ENCODE measurements at places on chromosomes 4 and X. TPM values are rescaled to one million over a fixed set of nuclear protein-coding genes. Genes with fewer than 3 reads are reported as not detected.

GRCh38 chrX:123749643-123750042, 16.8 kb upstream of the THOC2 start:
- no peak for DNase-seq

Gene SPANXC
- not detected for total RNA-seq

DNA sequence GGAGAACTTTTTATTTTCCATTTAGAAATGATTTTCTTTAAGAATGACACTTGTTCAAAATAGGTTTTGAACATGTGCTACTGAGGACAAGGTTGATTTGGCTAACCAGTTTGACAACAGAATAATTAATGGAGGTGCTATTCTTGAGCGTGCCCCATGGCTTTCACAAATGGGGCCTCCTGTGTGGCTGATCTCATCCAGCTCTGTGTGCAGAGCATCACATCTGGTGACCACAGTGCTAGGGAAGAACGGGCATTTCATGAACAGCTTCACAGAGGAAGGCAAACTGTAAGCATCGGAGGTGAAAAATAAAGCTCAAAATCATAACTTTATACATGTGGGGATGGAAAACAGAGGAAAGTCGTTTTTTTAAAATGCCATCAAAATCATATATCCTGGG, 148.6 kb downstream of the SOWAHB start:
- no peak for DNase-seq

- DNase-seq = no peak
Measured at GRCh38 chrX:113136836-113137235, 296.2 kb upstream of the AMOT start.

GRCh38 chr4:183832776-183833450, 72.2 kb upstream of the STOX2 start:
- DNase-seq = no peak

DNA sequence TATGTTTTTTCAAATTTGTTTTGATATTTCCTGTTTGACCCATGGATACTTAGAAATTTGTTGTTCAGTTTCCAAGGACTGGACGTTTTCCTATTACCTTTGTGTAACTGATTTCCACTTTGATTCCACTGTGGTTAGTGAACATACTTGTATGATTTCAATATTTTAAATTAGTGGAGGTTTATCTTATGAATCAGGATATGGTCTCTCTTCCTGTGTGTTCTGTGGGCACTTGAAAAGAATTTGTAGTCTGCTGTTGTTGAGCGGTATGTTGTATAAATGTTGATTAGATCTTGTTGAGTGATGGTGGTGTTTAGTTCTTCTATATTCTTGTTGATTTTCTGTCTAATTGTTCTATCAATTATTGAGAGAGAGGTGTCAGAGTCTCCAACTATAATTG, 21.2 kb upstream of the LAMTOR3 start:
- no peak for DNase-seq

Gene CDS1
- total RNA-seq = 3.8 TPM

DNA sequence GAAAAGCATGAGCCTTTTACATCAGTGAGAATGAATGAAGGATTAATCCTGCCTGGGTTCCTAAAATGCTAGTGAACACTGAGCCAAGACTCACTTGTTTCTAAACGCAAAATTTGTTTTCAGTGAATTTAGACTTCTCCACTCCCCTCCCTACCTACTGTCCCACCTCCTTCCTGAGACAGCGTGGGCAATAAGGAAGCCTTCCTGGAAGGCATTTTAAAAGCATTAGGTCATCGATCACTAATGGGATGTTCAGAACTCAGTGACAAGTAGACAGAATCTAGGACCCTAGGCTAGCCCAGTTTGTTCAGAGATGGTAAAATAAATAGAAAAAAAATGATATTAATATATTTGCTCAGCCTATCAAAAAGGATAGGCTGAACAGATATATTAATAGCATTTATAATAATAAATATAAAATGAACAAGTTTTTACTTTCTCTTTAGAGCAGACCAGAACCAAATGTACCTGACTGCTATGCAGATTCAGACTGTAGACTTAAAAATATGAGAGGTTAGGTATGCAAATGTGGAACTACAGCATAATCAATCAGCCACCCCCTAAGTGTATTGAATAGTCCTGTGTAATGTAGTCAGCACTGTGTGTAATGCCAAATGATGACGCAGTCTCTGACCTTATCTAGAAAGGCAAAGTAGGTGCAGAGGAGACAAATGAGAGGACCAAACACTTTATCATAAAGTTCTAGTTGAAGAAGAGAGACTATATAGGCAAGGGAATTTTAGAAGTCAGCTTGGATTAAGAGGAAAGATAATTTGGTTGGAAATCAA, 331.1 kb downstream of the GPAT3 start:
- peak; percentile 62 for DNase-seq

- DNase-seq = no peak
Measured at GRCh38 chr4:35970366-35970960, 273.9 kb downstream of the ARAP2 start.

DNA sequence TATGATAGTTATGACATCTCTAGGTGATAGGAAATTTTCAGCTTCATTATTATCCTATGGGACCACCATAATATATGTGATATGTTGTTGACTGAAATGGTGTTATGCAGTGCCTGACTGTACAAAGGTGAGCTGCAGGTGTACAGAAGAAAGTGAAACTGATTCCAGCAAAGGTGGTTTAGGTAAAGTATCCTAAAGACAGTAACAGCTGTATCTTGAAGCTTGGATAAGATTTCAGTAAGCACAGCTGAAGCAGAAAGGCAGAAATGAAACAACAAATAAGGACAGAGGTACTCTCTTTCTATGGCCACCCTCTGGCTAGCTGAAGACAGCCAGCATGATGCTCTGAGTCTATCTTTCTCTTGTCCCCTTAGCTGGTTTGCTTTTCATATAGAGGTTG, 30.0 kb upstream of the PGK1 start:
- DNase-seq = no peak

Gene MAML3
- 10.2 TPM for total RNA-seq

DNA sequence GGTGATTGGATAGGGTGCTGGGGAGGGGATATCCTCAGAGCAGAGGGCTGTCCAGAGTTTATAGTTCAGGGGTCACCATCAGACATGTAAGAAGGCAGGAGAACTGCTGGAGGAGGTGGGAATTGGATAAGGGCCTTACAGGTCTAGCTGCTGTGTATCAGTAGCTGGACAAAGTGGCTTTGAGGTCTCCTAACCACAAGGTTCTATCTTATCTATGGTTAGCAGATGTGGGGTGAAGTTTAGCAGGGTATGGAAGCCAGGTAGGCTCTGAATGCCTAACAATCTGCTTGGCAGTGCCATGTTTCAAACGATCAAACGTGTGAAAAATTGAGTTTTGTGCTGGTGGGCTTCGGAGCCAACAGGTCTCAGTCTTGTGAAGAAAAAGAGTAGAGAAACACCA, 32.1 kb upstream of the MAGEA8 start:
- DNase-seq = no peak

- DNase-seq = peak; percentile 36
Measured at GRCh38 chr4:176277162-176277904, 8.3 kb upstream of the ASB5 start.

- DNase-seq = no peak
Measured at GRCh38 chr4:70728091-70728490, 6.3 kb downstream of the RUFY3 start.

Gene UGT8
- total RNA-seq = 7.7 TPM

DNA sequence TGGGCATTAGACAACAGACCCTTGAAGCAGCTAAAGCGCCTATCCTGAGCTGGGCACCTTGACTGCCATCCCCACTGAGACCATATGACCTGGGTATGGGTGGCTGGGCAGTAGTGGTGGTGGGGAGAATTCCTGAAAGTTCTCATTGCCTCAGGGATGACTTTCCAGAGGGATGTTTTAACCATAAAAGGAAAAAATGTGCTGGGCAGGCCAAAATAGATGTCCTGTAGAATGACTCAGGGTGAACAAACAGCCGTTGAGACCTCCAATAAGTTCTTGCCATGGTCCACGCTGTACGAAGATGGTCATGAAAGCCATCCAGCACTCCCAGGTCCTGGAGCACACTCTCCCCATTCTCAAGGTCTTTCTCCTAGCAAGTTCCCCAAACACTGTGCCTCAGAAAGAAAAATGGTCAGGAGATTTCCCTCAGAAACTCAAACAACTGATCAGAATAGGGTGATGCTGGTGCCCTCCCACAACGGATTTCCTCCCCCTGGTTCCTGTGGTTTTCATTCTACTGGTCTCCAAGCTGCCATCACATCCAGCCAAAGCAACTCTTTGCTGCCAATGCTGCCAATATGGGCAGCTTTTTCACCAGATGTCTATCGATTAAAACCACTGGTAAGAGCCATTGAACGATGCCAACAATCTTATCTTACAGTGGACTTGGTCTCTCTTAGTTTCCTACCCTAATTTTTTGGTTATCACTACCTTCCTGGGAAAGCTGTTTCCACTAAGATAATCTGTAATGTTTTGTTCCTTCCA, 11.2 kb downstream of the CDKN2AIP start:
- peak; percentile 49 for DNase-seq

Gene UGT2A1
- not detected for total RNA-seq

GRCh38 chrX:12370497-12370986, 232.3 kb downstream of the FRMPD4 start:
- DNase-seq = peak; percentile 46

- DNase-seq = peak; percentile 96
Measured at GRCh38 chr4:7903791-7904516, 35.7 kb downstream of the AFAP1 start.

DNA sequence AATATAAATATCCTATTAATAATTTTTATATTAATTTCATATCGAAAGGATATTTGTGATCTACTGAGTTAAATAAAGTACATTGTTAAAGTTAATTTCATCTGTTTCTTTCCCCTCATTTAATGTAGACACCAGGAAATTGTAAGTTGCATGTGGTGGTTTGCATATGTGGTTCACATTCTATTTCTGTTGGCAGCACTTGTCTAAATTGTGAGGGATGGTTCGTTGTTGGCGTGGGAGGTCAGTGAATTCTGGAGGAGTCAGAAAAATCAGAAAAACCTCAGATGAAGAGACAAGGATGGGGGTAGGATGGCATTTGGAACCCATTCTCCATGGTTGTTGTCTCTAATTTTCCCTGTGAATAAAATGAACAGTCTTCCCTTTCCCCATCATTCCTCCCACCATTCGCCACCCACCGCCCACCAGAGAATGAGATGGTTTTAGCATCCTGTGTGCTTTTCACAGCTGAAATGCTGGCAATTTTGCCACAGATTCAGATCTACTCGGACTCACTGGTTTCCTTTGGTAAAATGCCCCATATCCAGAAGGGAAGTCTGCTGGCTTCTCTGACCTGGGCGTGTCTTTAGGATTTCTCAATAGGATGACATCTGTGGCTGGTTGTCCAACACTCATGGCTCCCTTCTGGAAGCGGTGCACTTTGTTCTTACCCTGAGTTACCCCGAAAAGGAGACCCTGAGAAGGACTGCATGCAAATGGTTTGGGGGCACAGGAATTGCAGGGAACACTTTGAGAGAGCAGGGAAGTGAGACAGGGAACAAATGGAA, 52.3 kb downstream of the LGI2 start:
- no peak for DNase-seq
